ENCODE measurements at places on chromosomes 13 and 19.
A peak's percentile ranks its signal among the peaks of the same experiment; 100 is the strongest.

DNA sequence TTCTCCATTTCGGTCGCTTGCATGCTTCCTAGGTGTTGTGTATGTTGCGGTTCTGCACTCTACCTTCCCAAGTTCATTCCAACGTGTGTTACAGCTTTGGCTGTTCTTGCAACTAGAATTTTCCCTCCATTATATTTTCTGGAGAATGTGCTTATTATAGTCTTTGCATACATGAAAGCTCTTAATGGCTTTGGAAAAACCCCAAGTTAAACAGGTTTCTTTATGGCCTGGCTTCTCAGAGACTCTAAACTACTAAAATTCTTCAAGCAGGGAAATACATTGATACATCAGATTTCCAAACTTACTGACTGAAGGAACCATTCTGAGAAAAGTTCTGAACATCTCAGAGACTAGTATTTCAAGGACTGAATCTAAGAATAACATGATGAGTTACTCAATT, 11.9 kb downstream of the MIPEP start:
- DNase-seq = no peak

DNA sequence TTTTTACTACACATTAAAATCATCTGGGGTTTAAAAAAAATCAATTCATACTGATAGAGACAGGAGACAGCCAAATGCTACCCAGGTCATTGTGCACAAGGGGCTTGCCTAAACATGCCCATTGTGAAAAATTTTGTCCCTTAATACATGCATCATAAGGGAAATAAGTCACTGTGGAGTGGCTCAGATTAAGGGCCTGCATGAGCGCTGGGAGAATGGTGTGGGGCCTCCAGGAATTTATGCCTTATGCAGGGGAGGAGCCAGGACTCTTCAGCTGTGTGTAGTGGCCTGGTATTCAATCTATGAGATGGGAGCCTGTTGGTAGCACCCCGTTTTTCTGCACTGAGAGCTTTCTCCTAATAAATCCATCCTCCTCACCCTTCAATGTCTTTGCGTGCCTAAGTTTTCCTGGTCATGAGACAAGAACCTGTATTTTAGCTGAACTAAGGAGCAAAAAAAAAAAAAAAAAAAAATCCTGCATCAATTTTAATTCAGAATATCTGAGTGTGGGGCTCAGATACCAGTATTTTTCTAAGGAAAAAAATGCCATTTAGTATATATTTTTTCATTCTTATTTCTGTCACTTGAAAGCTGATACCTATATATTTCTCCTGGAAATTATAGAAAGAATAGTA, 997.6 kb upstream of the ATXN8OS start:
- no peak for DNase-seq

DNA sequence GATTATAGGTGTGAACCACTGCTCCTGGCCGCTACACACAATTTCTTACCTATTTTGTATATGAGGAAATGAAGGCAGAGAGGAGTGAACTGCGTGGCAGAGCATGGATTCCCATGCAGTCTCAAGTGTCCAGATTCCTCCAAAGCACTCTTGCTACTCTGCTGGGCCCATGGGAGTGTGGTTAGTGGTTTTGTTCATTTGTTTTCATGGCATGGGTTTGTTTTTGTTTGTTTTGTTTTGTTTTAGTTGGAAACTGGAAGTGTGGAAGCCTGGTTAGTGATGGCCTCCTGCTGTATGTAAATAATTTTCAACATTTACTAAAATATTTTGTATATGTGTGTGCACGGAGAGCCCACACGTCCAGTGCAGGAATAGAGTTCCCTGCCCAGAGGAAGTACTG, 61.3 kb upstream of the LRCH1 start:
- no peak for DNase-seq

DNA sequence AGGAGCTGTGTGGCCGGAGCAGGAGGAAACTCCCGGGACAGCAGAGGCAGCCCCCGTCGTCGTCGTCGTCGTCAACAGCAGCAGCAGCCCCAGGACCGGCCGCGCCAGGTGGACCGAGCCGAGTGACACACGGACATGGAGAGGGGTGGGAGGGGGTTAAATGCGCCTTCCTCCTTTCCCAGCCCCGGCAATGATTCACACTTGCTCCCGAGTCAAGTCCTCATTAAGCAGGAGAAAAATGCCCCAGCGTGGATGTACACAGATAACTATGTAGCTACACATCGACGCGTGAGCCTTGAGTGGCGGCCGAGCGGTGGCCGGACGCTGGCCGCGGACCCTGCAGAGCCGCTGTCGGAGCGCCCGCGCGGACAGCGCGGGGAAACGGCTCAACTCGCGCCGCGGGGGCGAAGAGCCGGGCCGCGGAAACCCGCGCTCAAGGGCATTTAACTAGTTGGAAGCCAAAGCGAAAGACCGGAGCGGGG, 645 bp downstream of the UBL3 start:
- peak; percentile 4 for DNase-seq

DNA sequence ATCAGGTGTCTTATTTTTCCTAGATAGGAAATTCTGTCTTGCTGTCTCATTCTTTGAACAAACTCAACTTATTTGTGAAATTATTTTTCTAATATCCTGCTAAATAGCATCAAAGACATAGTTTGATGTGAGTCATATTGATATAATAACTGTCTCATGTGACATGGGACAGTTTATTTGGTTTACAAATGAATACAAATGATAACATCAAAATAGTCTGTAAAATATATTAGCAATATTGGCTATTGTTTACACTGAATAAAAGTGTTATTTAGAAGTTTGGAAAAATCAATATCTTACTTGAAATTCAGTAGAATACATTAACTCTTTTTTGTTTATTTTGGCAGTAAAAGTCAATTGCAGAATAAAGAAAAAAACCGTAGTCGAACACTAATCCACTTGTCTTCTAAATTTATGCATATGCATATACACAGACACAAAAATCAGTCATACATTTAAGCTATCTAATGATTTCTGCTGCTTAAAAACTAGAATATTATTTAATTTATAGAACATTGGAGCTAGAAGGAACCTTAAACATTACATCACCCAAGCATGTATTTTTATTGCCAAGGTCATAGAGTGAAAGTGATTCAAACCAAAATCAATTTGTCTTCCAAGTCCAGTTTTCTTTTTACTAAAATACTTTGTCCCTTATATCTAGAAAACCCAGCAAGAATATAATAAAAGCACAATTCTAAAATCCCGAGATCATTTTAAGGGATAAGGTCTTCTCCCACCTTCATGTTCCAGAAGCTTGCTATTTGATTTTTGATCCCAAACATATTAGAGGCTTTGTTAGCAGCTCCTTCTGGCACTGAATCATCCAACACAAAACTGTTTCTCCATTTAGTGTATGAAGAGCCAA, 776.5 kb upstream of the SLITRK1 start:
- no peak for DNase-seq

DNA sequence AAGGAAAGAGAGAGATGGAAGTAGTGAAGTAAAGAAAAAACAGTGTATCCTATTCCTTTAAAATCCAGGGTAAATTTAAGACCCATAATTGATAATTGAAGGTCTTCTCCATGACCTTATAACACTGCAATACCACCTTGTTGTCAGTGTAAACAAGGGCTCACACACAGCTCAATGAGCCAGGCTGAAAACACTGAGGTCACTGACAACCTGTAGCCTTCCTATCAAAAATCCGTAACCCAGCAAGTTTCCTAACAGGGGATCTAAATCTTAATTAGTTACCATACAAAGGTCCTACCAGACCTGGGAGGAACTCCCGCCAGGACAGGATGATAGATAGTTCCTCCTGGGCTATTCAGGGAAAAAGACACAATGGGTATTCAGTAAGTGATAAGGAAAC, 1677.1 kb downstream of the OLFM4 start:
- no peak for DNase-seq

DNA sequence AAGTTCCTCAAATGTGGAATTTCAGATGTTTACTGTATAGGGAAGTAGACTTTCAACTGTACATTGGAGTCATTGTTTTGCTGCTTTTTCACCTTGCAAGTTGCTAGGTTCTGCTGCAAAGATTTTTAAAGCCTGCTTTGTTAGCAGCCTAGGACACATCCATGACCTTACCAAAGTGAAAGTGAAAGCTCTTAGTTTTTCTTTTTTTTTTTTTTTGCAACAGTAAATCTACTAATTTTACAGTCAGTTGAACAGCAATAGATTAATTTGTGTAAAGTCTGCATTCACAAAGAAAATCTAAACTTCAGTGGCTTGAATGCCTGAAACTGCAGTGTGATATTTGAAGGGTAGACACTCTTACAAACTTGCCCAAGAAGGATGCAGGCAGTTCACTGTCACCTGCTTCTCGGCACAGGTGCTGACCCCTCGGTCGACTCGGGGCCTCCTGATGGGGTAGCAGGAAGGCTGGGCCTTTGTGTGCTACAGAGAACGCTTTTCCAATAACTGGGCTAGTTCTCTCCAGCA, 5.0 kb upstream of the MTIF3 start:
- no peak for DNase-seq
